NCI-H1092 treated with DMSO at 0.1 percent for 48 hours (cell line): ENCODE measurements at places on chromosomes 2 and 18.

DNA sequence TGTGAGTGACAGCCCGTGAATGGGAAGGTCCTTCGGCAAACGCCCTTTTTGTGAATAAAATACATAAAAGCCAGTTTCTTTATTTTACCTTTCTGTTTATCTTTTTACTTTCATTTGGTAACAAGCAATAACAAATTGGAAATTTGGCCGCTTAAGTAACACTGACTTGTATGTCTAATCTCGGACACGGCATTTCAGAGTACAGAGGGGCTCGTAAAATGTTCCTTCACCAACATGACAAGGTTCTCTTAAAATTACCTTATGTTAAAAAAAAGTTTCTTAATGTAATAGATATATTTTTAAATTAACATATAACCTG lies 558 bp upstream of the NEMP2 start:
- peak; percentile 36 for DNase-seq

- no peak for DNase-seq
Measured at GRCh38 chr2:186648130-186648529, 45.7 kb upstream of the FAM171B start.

DNA sequence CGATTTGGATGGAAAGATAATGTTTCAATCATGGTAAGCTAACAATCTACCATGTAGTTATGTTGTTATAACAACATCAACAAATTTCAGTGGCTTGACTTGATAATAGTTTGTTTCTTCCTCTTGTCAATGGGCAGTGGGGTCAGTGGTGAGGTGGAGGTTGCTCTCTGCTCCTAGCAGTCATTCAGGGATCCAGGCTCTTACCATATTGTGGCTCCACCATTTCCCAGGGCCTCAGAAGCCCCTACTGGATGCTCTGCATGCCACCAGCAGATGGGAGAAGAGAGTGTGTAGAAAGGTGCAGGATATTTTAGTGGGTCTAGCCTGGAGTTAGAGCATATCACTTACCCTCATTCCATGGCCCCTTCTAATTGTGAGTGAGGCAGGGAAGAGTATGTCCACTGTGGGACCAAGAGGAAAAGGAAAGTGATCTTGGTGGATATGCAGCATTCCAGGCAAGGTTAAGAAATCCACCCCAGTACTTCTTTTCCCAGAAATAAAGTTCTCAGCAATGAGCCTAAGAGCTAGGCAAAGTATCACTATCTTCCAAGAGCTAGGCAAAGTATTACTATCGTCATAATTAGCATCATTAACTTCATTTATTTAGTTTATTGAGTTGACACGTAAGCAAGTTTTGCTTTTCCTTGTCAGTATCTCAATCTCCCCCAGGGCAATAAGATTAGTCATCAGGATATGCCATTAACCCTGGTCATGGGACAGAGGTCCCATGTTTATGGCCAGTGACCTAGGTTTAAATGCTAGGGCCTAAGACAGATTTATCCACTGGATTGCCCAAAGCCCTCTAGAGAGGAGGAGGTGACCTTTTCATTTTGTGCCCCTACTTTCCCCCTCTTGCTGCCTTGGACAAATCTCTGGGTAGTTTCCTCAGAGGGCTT lies 4.2 kb upstream of the IWS1 start:
- no peak for DNase-seq

- DNase-seq = no peak
Measured at GRCh38 chr2:176601066-176601465, 331.8 kb downstream of the MTX2 start.

DNA sequence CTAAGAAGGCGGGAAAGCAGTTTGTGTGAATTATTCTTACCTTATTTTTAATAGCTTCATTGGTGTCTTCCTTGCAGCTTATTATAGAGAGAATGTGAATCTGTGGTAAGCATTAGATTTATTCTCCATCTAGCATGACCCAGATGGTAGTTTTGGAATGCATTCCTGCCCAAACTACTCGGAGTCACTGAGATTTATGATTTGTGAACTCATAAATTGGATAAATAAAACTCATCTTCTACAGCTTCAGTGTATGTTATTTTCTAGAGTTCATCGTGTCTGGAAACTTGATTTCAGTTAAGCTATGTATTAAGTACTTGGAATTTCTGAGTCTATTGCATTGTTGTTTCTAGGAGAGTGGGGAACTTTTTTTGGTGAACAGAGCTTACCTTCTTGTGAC lies 170.5 kb downstream of the FAM210A start:
- DNase-seq = no peak

GRCh38 chr2:47426786-47427185 lies 23.8 kb downstream of the MSH2 start:
- no peak for DNase-seq

DNA sequence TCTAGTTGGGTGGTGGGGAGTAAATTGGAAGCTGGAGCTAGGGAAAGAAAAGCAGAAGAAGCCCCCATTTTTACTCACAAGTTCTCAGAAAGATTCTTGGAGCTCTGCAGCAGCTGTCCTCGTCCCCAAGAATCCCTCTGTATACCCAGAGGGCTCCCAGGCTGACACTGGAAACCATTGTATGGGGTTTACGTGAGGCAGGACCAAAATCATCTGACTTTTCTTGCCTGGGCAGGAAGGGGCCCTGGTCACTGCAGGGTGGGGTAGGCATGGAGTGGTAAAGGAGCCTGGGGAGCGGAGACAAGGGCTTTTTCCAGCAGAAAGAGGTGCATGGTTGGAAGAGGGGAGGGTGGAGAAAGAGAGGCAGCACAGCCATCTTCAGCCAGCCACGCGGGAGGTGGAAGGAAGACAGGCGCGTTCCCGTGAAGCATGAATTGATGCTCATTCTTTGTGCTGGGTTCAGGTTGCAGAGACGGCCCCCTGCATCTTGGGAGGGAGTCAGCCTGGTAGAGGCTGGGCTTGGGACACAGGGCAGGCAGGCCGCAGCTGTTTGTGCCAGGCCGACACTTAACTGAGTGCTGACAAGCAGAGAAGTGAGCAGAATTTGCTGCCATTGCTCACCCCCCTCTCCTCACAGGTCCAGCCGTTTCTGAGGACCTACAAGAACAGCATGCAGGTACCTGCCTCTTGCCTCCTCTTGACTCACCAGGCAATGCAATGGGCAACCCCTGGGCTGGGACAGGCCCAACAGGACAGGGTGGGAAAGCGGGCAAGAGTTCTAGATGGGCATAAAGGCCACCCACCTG lies 94.8 kb downstream of the PLB1 start:
- no peak for DNase-seq

- no peak for DNase-seq
Measured at GRCh38 chr2:56741601-56742102, 557.9 kb downstream of the CCDC85A start.

GRCh38 chr18:29181151-29181901 lies 1004.4 kb upstream of the CDH2 start:
- DNase-seq = no peak

DNA sequence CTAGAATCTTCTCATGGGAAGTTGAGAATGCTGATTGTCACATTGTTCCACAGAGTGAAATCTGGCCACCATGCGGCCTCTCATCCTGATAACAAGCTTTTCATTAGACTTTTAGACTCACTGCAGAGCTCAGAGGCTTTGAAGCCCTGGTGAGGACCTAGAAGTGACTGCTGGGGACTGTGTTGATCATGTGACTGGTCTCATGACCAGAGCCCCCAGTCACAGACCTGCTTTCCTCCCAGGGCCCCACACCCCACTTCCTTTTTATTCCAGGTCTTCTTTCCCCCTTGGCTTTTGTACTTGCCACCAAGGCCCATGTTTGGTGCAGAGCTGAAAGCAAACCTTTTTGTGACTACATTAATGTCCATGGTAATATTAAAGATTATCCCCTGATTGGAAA lies 45.2 kb downstream of the PRKCE start:
- DNase-seq = no peak

DNA sequence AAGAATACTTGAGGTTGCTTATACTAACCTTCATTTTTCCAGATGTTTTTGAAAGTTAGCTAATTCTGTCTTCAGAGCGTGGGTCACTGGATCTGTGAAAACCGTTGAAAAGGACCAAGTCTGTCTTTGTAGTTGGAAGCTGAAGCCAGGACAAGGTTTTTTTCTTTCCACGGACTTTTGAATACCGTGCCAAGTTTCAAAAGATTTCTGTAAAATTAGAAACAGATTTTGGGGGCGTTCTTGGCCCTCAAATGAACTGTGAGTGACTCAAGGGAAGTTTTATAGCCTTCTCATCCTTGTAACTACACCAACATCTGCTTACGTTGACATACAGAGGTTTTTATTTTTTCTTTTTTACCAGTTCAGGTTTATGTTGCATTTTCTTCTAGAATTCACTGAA lies at the start of gene FAP:
Gene FAP (minus strand): TSS at position 152 of the 400 bp plus-strand sequence. CDS start 118 bp downstream, at position 34.
- DNase-seq = no peak

DNA sequence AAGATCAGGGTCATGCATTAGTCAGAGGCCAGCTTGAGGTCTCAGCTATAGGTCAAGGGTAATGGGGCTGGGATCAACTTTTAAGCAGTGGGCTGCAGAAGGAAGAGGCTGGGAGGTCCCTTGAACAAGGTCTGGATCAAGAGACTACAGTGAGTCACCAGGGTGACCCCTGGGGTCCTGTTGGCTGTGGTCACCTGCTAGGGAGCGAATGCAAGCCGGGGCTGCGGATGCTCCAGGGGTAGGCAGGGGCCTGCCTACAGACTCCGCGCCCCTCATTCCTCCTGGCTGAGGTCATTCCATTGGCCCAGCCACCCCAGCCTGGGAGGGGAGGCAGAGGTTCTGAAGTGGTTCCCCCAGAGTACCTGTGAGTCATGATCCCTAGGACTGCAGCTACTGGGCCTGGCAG lies 110.4 kb downstream of the CYP26B1 start:
- no peak for DNase-seq

DNA sequence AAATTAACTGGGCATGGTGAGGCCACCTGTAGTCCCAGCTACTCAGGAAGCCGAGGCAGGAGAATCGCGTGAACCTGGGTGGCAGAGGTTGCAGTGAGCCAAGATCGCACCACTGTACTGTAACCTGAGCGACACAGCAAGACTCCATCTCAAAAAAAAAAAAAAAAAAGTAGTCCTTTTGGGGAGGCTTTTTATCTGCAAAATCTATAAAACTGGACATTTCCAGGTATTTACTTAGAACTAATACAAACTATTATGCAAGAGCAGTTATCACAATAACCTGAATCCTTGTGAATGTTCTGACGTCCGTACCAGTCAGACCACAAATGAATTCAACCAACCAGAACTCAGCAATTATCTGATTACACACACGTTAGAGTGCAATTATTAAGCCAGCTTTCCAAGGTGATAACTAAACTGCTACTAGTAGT lies 8.8 kb upstream of the RAPH1 start:
- DNase-seq = no peak

DNA sequence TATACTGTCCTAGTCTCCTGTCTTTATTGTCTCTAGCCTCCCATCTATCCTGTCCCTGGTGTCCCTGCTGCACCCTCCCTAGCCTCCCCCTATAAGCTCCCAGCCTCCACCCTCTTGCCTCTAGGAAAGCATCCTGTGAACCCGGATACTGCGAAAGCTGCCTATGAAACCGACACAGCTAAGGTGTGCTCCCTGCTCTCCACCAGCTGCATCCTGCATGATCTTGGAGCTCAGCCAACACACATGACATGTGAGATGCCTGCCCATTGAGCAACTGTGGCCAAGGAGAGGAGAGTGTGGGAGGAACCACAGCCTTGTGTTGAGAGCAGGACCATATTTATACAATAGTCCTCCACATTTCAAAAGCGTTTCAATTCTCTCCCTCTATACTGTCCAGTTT lies 187.1 kb downstream of the ZBTB7C start:
- DNase-seq = peak; percentile 97

- no peak for DNase-seq
Measured at GRCh38 chr2:188571543-188572303, 280.0 kb downstream of the GULP1 start.

- DNase-seq = no peak
Measured at GRCh38 chr18:2987876-2988790, 24.8 kb downstream of the LPIN2 start.

- no peak for DNase-seq
Measured at GRCh38 chr18:40208958-40209357, 1746.1 kb upstream of the PIK3C3 start.

DNA sequence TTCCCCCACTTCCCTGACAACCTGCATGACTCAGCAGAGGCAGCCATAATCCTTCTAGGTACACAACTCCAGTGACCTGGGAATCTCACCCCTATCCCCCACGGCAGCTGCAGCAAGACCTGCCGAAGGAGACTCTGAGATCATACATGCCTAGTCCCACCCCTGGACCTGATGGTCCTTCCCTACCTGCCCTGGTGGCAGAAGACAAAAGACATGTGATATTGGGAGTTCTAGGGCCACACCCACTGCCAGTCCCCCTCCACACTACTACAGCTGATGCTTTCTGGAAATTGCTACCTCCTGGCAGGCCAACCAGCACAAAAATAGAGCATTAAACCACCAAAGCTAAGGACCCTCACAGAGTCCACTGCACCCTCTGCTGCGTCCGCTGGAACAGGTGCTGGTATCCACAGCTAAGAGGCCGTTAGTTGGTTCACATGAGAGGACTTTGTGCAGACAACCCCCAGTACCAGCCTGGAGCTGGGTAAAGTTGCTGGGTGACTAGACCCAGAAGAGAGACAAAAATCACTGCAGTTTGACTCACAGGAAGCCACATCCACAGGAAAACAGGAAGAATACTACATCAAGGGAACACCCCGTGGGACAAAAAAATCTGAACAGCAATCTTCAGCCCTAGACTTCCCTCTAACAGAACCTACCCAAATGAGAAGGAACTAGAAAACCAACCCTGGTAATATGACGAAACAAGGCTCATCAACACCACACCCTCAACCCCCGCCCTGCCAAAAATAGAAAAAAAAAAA lies 12.5 kb downstream of the MARCO start:
- DNase-seq = no peak

DNA sequence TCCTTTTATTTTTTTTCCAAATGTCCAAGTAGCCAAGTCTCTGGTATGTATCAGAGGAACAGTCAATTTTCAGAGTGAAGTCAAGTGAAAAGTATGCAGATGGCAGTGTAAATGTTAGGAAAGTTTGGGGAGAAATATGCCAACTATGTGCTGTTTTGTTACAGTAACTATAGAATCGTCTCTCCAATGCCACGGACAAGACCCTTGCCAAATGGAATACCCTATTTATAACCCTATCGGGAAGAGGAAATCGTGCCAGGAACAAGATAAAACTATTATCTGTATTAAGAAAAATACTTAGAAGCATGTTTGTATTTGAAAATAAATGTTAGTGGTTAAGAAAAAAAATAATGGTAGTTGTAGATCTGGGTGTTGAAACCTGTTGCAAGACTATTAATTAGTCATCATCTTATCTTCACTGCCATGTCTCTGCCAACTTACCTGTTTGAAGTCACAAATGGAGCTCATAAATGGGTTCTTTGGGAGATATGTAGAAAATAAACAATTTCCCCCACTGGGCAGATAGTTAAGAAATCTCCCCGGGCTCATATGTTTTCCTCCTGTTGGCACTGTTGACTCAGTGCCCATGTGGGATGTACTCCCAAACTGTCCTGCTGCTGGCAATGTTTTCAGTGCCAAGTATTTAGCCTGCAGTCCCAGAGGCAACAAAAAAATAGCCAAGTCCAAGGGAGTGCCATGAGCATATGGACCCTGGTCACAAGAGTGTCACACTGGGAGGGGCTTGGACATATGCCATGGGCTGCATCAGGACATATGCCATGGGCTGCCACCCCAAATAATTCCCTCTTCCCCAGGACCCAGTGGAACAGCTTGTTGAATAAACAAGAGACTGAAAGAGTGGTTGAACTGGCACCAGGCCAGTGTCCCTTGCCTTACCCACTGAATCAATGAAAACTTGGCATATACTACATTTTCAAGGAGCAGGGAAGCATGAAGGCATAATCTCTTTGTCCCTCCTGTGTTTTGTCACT lies 366.9 kb downstream of the OSR1 start:
- DNase-seq = peak; percentile 96
